ENCODE measurements at places on chromosomes 2 and 18.
A peak's percentile ranks its signal among the peaks of the same experiment; 100 is the strongest.

- peak; percentile 84 for DNase-seq
These were observed 45.9 kb upstream of the ITGA4 start for GRCh38 chr2:181411105-181411849.

GRCh38 chr18:58878640-58879039, 14.0 kb downstream of the ZNF532 start:
- DNase-seq: no peak

DNA sequence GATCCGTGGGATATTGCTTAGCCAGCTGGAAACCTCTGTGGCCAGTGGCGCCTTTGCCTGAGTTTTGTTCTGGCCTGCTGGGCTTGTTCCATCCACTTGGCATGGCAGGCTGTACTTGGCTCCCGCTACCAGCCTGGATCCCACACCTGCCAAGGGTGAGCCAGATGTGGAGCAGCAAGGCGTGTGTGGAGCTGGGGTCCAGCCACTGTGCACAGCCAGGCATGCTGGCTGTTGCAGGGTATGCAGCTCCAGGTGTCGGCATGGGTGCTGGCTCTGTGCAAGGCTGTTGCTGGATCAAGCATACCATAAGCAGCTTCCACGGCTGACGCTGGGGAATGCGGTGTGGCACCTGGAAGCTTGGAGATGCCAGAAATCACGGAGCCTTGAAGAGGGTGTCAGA, 34.5 kb downstream of the PTPN4 start:
- DNase-seq: no peak

GRCh38 chr2:44578471-44579093, 216.8 kb downstream of the CAMKMT start:
- DNase-seq: peak; percentile 4

DNA sequence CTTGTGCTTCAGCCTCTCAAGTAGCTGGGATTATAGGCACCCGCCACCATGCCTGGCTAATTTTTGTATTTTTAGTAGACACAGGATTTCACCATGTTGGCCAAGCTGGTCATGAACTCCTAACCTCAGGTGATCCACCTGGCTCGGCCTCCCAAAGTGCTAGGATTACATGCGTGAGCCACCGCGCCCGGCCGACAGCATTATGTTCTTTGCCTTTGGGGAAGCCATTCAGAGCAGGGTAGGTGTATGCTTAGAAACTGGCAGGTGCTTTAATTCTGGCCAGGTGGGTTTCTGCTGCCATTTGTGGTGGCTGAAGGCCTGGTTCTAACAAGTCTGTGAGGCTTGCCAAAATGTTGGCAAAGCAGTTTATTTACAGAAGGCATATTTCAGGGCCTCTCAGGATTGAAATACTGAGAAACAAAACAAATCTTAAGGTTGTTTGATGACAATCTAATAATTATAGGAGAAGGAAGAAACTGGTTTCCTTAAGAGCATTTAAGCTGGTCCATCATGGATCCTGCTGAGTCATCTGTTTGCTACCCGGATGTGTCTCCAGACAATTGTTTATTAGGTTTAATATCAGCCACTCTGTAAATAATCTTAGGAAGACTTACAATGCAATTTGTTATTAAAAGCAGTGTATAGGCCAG, 16.0 kb downstream of the SLC20A1 start:
- no peak for DNase-seq

DNA sequence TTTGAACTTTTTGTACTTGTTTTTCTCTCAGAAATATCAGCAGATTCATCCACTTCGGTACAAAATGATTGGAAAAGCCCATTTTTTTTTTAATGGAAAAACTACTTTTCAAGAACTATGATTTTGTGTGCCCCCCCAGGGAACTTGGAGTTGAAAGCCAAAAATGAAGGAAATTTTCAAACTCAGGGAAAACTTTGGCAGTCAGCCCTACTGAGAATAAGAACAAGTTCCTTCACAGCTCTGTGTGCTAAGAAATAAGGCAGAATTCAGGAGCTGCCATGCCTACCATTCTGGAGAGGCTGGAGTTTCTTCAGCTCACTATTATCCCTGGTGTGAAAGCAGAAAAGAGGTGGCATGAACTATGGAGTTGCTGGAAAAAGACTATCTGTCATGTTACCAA, 226.0 kb upstream of the SLC35G4 start:
- no peak for DNase-seq

GRCh38 chr2:189366349-189366748, 74.9 kb upstream of the WDR75 start:
- peak; percentile 26 for DNase-seq

DNA sequence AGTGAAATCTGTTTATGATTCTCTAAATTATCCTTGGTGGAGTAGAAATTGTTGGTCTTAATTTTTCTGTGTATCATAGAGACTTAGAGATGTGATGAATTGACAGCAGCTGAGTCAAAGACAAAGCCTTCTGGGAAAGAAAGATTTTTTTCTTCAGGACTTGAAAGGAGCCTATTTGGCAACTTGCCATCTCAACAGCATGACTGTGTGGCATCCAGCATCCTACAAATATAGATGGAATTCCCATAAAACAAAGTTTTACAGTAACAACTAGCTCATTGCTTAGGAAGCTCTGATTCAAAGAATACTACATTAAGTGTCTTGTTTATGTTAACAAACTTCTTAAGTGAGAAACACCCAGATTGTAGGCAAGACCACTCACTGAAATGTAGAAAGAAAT, 79.2 kb upstream of the SETBP1 start:
- DNase-seq: no peak

- no peak for DNase-seq
These were observed 11.6 kb downstream of the TTR start for GRCh38 chr18:31603315-31603714.

GRCh38 chr2:241156971-241157441, 6.7 kb downstream of the PPP1R7 start:
- peak; percentile 11 for DNase-seq

GRCh38 chr18:59685501-59685900, 11.7 kb downstream of the CCBE1 start:
- no peak for DNase-seq

DNA sequence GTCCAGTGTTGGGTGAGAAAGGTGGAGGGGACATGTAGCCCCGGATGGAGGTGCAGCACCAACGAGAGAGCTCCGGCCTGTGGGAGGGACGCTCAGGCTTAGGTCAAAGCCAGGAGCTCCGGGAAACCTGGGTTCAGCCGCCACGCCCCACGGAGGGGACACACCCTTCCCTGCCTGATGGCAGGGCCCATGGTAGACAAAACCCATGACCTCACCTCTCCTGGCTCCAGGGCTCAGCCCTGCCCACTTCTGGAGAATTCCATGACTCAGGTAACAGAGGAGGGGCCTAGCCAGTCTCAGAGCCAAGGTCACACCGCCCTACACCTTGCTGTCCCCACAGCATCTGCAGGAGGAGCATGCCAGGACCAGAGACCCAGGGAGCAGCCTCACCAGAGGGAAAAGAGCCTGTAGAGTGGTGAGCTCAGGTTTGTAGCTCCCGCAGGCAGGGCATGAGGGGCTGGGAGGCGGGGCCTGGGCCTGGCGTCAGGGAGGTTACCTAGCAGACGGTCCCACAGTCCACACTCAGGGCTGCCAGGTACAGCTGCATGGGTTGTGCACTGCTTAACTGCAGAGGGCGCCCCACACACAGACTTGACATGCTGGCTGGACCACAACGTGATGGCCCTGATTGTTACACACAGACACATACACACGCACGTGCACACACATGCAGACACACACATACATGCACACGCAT, 70.8 kb upstream of the SMAD7 start:
- peak; percentile 92 for DNase-seq

GRCh38 chr2:12809526-12809925, 92.8 kb downstream of the TRIB2 start:
- DNase-seq: no peak

DNA sequence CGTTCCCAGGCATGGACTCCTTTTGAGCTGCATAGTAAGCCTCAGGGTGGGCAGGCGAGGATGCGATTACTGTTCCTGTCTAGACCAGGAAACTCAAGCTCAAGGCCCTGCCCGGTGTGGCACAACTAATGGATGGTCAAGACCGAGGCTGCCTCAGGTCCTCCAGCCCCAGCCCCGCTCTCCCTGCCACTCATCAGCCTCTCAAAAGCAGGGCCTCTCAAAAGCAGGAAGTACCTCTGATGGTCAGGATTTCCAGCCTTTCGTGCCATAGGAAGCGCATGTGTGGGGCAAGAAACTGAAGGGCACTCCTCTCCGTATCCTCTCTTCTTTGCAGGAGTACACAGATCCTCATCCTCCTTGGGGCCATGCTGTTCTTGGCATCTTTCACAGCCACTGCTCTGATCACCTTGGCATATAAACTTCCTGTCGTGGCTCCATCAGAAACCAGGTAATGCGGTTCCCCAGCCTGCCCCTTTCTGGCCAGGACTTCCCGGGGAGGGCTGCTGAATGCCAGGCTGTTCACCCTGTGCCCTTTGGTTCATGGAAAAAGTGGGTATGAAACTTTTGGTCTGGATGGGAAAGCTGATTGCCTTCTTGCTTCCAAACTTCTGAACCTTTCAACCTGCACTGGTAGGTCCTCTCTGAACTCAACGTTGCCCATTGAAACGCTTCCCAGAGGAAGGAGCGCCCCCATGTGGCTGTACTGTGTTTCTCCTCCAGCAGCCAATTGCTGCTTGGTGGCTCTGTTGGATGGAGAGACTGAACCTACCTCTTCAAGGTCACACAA, 82.8 kb upstream of the SEC11C start:
- peak; percentile 82 for DNase-seq

Measured in ELF-1 (cell line).